ENCODE measurements at places on chromosomes 6 and 20.

DNA sequence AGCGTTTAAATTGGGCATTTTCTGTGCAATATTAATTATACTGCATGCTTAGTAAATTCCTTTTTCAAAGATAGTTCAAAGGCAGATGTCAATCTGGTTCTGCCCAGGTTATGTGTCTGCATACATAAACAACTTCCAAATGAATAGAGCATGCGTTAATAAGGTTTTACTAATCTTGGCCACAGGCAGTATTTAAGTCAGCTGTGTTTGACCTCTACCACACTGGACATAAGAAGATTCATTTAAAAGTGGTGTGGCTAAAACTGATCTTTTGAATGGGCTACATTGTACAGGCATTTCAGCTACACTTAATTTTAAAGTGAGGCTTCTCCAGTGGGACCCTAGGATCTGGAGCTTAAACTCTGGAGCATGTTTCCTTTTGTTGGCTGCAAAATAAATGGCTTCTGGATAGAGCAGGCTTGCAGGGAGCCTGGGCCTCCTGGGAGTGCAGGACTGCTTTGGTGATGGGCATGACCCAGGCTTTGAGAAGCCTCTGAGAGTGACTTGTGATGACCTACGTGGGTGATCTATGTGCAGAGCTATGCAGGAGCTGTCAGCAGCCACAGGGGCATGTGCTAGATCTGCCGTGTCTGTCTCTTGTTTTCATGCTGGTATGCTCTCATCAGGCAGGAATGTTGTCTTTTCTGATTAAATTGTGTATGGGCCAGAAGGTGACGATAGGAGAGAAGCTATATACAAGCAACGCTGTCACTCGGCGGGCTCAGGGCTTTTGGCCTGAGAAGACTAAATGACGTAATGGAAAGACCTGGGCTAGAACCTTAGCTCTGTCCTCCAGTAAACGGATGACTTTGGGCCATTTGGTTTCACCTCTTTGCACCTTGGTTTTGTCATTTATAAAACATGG, 331.2 kb downstream of the QKI start:
- peak; percentile 52 for DNase-seq

GRCh38 chr6:2643935-2644539, 106.7 kb downstream of the MYLK4 start:
- DNase-seq, result no peak

DNA sequence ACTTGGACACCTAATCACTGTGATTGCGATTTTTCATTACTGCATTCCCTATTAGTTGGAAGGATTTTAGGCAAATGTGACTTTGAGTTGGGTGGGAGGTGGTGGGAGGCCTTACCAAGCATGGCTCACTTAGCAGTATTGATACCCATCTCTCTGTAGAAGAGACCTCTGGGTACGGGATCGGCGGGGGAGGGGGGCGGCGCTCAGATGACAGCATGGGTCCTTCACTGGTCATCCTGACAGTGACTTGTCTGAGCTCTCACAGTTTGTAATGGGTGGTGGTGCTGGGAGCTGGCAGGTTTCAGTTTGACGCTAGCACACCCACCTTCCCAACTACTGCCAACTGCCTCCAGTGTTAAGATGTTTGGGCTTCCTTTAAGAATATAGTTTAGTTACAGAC, 231.4 kb downstream of the ARID1B start:
- no peak for DNase-seq

GRCh38 chr20:45919542-45920399, 7.8 kb upstream of the PLTP start:
- DNase-seq, result no peak

GRCh38 chr6:37068356-37069270, 63.2 kb downstream of the FGD2 start:
- no peak for DNase-seq

- DNase-seq, result no peak
Measured at GRCh38 chr6:11752360-11752759, 26.2 kb downstream of the ADTRP start.

DNA sequence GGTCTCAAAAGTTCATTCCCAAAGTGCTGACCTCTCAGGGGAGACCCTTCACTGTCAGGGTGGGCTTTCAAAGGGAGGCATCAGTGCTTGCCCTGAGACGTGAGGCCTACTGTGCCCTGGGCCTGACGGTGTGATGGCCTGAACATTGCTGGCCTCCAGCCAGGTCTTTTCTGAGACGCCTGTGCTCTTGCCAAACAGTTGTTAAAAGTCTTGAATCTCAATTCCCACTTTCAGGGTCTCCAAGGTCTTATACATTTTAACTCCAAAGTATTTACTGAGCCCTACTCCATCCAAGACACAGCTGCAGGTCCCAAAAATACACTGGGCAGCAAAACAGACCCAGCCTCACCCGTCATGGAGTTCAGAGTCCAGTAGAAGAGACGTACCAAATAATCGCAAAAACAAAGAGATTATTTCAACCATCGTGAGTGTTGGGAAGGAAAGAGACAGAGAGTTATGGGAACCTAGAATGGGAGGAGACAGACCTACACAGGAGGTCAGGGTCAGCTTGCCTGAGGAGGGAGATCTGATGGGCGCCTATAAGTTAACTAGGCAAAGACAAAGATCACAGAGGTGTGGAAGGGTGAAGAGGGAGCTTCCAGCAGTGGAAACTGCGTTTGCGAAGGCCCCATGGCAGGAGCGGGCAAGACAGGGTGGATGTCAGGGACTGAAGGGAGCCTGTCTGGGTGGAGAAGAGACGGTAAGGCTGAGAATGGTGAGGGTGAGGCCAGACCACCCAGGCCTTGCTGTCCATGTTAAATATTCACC, 446.3 kb downstream of the PREX1 start:
- DNase-seq, result no peak

- DNase-seq, result no peak
Measured at GRCh38 chr20:49704932-49705336, 8.7 kb downstream of the B4GALT5 start.

- DNase-seq, result no peak
Measured at GRCh38 chr20:2955257-2955970, 82.1 kb downstream of the PTPRA start.

- no peak for DNase-seq
Measured at GRCh38 chr6:82178077-82178758, 69.3 kb downstream of the IBTK start.

DNA sequence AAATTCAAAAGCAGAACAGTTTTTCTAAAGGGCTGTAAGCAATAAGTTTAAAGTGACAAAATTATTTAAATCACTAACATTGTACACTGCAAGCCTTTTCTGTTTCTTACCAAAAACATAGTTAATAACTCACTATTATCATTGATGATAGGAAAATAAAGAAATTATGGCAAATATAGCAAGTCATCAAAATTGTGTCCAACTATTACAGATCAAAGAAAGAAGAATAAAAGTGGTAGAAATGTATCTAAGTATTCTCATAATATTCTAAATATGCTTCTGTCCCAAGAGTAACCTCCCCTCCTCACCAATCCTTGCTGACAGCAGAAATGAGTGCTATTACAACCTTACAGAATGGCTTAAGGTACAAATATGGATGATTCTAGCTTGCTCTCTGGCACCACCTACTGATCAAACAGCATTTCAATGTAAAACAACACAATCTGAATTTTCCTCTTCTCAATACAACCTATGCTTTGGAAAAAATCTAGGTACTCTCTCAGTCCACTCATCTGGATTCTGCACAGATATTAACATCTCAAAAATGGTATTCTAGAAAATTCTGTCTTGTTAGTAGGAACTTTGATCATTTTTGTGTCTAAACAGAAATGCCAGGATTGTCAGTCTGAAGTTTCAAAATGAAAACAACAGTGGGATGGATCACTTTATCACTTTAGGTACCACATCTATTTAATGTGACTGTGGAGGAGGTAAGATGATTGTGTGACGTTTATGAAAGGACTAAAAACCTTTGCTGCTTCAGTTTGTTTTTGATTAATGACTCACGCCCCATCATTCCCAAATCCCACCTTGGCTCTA, 40.9 kb downstream of the ZFP64 start:
- no peak for DNase-seq

- DNase-seq, result no peak
Measured at GRCh38 chr20:32707691-32708581, 34.2 kb upstream of the C20orf203 start.

- DNase-seq, result no peak
Measured at GRCh38 chr6:125659887-125660286, 89.5 kb upstream of the HEY2 start.

DNA sequence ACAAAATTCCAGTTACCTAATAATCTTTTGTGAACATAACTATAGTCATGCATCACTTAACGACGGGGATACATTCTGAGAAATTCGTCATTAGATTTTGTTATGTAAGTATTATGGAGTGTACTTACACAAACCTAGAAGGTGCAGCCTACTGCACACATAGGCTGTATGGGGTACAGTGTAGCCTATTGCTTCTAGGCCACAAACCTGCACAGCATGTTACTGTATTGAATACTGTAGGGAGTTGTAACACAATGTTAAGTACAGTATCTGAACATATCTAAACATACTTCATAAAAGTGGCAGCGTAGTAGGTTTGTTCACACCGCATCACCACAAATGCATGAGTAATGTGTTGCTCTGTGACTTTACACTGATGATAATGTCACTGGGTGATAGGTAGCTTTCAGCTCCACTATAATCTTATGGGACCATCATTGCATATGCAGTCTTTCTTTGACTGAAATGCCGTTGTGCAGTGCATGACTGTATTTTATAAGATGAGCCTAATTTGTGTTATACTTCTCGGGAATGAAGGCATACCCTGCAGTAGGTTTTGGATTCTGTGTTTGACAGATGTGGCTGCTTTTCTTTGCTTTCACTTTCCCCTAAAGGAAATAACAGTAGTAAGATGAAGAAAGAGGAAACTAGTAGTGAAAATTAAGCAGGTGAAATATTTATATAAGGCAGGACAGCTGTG, 365.6 kb downstream of the FARS2 start:
- DNase-seq, result no peak

- DNase-seq, result no peak
Measured at GRCh38 chr6:93786474-93787330, 367.3 kb upstream of the EPHA7 start.

GRCh38 chr6:14444295-14444972, 326.9 kb downstream of the CD83 start:
- no peak for DNase-seq

DNA sequence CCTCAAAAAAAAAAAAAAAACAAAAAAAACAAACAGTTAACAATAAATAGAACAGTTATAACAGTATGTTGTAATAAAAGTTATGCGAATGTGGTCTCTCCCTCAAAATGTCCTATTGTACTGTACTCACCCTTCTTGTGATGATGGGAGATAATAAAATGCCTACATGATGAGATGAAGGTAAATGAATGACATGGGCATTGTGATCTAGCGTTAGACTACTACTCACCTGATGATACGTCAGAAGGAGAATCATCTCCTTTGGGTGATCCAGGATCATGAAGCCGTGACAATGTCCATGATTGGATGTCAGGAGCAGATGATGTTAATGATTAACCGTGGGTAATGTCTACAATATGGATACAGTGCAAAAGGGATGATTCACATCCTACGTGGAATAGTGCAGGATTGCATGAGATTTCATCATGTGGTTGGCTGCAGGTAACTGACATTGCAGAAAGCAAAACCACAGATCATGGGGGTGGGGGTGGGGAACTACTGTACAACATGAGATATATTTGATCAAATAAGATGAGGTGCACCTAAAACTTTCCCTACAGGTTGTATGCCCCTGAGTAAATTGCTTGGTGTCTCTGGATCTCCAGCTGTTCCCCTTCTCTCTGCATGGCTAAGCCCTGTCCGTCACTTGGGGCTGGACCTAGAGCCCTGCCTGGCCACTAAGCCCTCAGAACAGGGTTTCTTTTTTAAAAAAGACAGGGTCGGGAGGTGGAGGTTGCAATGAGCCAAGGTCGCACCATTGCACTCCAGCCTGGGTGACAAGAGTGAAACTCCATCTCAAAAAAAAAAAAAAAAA, 6.2 kb upstream of the RBCK1 start:
- peak; percentile 99 for DNase-seq

- no peak for DNase-seq
Measured at GRCh38 chr6:72413884-72414283, 208.0 kb upstream of the KCNQ5 start.

GRCh38 chr20:38320221-38320620, 16.3 kb downstream of the BPI start:
- DNase-seq, result no peak

DNA sequence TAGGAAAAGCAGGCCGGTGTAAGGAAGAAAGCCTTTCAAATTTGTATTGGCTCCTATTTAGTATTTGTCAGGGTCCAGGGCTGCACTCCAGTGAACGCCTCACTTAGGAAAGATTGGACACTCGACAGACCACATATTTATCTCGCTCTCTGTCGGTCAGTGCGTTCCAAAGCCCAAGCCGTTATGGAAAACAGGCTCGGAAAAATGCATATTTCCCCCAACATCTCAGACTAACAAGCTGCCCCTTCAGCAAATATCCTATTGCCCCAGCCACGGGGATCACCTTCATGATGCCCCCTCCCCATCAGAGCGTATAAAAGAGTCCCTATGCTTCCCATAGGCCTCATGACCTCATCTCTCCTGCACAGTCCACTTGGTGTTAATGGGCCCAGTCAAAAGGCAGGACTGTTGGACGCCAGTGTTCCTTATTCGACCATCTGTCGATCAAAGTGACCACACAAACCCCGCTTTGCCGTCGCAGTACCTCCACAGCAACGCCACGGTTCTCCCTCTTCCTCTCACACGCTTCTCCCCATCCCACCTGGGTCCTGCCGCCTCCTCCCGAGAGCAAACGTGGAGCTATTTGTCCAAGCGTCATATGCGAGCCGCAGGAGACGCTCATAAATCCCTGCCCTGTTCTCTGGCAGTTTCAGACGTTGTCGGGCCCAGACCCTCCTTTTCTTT, 63.3 kb downstream of the NPEPL1 start:
- DNase-seq, result no peak

DNA sequence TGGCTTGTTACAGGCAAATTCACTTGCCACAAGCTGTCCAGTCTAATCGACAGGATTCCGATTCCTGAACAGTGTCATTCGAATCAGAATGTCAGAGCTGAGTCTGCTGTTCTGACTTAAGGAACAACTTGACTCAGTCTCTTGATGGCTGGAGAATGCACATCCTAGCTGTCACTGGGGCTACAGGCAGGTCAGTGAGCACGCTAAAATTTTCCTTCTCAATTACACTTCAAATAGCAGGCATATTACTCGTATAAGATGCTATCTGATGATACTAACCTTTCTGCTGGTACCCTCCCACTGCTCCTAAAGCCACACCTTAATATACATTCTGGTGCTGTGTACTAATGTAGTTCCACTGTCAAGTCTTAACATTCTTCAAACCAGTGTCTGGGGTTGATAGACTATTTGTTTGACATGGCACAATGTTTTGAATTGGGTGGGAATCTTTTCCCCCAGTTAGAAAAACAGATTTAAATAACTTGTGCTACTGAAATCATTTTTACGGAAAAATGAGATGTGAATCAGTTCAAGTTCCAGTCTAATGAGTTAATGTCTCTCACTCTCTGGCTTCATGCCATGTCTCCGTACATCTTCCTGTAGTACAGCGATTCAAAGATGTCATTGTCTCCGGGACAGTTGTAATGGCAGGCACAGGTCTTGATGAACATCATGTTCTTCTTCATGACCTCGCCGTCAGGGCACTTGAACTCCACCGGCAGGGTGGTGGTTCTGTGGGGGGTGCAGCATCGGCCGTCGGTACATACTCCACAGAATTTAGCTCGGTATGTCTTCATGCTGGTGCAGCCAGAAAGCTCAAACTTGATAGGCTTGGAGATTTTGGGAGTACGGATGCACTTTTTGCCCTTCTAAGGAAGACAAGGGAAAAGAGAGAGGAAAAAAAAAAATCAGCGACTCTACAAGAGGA, 2.2 kb downstream of the CCN2 start:
- DNase-seq, result no peak

GRCh38 chr6:7589949-7590917, at the start of gene SNRNP48:
TSS of gene SNRNP48 (plus strand) at chr6:7590198. CDS start at chr6:7590258, 60 bp downstream.
- DNase-seq, result peak; percentile 59

All from epithelial cell of prostate (primary cell).